ENCODE measurements at places on chromosomes 6 and 20.

DNA sequence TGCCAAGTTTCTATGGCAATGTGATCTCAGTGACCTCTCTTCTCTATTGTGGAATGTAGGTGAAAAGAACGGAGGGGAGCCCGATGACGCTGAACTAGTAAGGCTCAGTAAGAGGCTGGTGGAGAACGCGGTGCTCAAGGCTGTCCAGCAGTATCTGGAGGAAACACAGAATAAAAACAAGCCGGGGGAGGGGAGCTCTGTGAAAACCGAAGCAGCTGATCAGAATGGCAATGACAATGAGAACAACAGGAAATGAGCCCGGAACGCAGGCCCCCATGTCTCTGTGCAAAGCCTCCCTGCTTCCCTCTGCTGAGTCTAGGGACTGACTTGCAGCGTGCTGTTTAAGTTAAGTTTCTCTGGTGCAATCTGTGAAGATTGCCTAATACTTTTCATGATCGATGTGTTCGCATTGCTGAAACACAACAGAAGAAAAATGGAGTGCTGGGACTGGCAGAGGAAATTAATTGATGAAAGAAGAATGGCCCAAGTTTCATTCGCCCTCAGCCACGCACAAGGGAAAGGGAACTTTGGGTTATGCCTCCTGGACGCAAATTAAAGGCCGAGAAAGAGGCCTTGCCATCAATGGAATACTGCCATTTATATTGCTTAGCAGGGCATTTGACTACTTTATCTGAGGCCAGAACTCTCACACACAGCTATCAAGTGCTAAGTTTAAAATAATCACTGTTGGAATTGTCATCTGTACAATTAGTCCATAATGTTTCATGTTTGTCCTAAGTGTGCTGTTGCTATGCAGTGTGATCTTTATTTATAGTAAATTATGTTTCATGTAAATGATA, 146.4 kb downstream of the AKAP7 start:
- no peak overlapping the region for H3K27ac ChIP-seq
- H3K27me3 ChIP-seq: no peaks in the 10 kb centered on the region
- DNase-seq: no peak
- no peak overlapping the region for H3K4me3 ChIP-seq
- no peaks in the 10 kb centered on the region for H3K36me3 ChIP-seq

DNA sequence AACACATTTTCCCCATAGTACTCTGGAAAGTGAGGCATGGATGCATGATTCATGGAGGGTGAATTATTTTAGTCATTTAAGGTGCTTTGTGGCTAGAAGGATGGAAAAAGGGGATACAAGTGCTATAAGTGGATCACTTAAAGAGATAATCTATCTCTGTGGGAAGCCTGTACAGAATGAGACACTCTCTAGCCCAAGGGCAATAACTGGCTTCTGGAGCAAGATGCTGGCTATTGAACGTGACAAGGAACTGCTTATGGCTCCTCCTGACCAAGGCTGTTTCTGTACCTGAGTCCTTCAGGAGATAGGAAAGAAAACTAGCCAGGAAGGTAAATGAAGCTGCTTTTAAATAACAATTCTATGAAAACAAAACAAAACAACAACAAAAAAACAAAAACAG, 590.7 kb downstream of the EYS start:
- H3K27ac ChIP-seq: no peak overlapping the region
- no peaks in the 10 kb centered on the region for H3K27me3 ChIP-seq
- no peaks in the 10 kb centered on the region for H3K4me1 ChIP-seq

GRCh38 chr6:17700421-17701416, 6.0 kb downstream of the NUP153 start:
- no peak for DNase-seq
- H3K4me3 ChIP-seq: no peak overlapping the region
- peaks cover 27% of the 10 kb centered on the region for H3K4me1 ChIP-seq
- no peak overlapping the region for H3K27ac ChIP-seq
- H3K27me3 ChIP-seq: no peaks in the 10 kb centered on the region

DNA sequence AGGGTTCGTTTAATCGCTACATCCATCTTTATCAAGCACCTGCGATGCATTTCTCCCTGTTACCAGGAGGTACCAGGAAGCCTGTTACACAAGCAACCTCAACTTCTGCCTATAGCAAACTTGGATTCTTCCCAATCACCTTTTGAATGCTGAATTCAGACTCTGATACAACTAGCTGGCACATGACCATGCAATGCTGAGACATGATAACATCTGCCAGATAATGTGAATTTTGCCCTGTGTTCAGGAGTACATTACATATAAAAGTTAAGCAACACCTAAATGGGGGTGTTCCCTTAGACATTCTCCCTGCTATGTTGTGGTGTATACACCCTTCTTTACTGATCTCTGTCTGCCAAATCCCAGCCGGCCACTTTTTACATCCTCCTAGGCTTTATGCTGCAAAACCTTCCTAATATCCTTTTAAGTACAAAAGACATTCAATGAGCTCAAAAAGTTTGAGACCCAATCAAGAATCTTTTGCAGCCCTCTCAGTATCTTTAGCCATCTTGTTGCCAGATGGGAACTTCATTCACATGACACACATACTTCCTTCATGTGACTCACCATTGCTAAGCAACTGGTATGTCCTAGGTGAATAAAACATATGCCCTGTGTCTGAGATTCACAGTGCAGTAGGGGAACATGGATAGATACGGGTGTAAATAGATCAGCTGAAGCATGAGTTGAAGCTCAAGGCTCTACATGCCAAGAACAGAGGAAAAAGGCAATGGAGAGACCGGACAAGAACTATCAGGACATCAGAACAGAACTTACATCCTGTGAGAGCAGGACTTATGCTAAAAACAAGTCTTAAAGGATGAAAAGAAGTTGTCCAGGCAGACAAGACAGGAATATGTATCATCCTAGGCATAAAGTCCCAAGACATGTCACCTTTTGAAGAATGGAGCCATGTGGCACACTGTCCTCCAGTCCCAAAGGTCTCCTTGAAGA, 84.3 kb downstream of the ZHX3 start:
- peak; percentile 95 for DNase-seq
- H3K27ac ChIP-seq: peak overlapping the region; percentile 80
- no peaks in the 10 kb centered on the region for H3K27me3 ChIP-seq
- peaks cover 29% of the 10 kb centered on the region for H3K4me1 ChIP-seq
- H3K4me3 ChIP-seq: no peak overlapping the region
- no peaks in the 10 kb centered on the region for H3K36me3 ChIP-seq

- H3K4me1 ChIP-seq: peaks cover 8% of the 10 kb centered on the region
- no peak overlapping the region for H3K4me3 ChIP-seq
- H3K27ac ChIP-seq: no peak overlapping the region
- DNase-seq: no peak
- no peaks in the 10 kb centered on the region for H3K36me3 ChIP-seq
These were observed 8.8 kb downstream of the DEFB129 start for GRCh38 chr20:235891-236290.

DNA sequence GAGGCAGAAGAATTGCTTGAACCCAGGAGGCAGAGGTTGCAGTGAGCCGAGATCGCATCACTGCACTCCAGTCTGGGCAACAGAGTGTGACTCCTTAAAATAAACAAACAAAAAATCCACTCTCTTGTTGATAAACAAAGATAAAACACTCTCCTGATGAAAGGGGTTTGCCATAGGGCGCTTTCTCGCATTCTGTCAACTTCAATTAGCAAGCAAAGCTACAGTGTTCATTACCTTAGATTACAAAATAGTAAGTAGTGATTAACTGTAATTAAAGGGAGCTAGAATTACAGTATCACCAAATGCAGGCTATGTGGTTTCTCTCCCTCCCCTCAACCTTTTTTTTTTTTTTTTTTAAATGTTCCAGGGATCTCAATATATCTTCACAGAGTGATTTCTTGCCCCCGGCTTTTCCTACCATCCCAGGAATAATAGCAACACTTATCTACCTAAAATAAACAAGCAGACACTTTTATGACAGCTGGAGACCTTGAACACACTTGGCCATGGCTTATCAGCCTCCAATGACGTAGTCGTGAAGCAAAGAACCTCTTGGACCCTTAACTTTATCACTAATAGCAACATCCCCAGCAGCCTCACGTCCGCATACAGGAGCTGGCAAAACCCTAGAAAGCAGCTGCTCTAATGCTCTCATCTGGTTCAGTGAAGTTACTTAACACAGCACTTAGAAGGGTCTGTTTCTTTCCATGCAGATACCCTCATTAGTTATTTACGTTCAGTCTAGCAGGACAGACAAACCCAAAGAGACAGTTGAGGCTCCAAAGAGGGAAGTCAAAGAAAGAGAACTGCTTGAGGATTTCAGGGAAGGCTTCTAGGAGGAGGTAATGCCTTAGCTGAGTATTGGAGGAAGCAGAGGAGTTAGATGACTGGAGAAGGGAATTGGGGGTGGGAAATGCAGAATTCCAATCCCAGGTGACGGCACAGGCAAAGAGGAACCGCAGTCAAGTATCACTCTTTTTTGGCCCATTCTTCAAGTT, 37.9 kb upstream of the NEDD9 start:
- H3K36me3 ChIP-seq: no peaks in the 10 kb centered on the region
- no peak overlapping the region for H3K4me3 ChIP-seq

DNA sequence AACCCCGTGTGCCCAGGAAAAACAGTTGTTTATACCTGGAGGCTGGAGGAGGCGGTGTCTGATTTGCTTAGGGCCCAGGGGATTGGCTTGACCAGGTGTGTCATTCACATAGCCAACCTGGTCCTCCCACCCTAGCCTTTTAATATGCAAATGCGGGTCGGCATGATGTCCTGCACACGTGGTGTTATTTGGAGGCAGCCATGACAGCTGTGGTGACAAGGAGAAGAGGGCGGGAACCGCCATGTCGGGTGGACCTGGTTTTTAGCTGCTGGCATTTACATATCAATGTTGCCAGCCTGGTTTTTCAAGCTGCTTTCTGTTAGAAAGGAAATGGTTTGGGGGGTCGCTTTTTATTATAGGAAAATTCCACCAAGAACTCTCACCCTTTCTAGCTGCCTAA, 291.4 kb upstream of the QKI start:
- no peaks in the 10 kb centered on the region for H3K4me1 ChIP-seq
- H3K27me3 ChIP-seq: no peaks in the 10 kb centered on the region
- H3K36me3 ChIP-seq: no peaks in the 10 kb centered on the region

- H3K4me3 ChIP-seq: no peak overlapping the region
- DNase-seq: no peak
- no peak overlapping the region for H3K27ac ChIP-seq
- no peaks in the 10 kb centered on the region for H3K27me3 ChIP-seq
- no peaks in the 10 kb centered on the region for H3K36me3 ChIP-seq
- H3K4me1 ChIP-seq: no peaks in the 10 kb centered on the region
These were observed 372.1 kb upstream of the HS3ST5 start for GRCh38 chr6:114714836-114715507.

GRCh38 chr6:107543567-107543966, 53.6 kb downstream of the SOBP start:
- peaks cover 14% of the 10 kb centered on the region for H3K27me3 ChIP-seq
- no peak overlapping the region for H3K27ac ChIP-seq
- no peaks in the 10 kb centered on the region for H3K36me3 ChIP-seq
- no peaks in the 10 kb centered on the region for H3K4me1 ChIP-seq
- H3K4me3 ChIP-seq: no peak overlapping the region

GRCh38 chr6:111591370-111591900, 14.2 kb downstream of the TRAF3IP2 start:
- no peaks in the 10 kb centered on the region for H3K27me3 ChIP-seq
- H3K36me3 ChIP-seq: peaks cover 5% of the 10 kb centered on the region
- H3K27ac ChIP-seq: peak overlapping the region; percentile 99
- H3K4me1 ChIP-seq: peaks cover 63% of the 10 kb centered on the region

GRCh38 chr20:44504402-44505307, 17.2 kb downstream of the SERINC3 start:
- no peak overlapping the region for H3K27ac ChIP-seq
- H3K27me3 ChIP-seq: no peaks in the 10 kb centered on the region
- H3K4me3 ChIP-seq: no peak overlapping the region
- no peak for DNase-seq
- peaks cover 31% of the 10 kb centered on the region for H3K36me3 ChIP-seq

GRCh38 chr6:30213957-30214656, 901 bp upstream of the TRIM26 start:
- no peak for DNase-seq
- peak overlapping the region; percentile 95 for H3K27ac ChIP-seq

DNA sequence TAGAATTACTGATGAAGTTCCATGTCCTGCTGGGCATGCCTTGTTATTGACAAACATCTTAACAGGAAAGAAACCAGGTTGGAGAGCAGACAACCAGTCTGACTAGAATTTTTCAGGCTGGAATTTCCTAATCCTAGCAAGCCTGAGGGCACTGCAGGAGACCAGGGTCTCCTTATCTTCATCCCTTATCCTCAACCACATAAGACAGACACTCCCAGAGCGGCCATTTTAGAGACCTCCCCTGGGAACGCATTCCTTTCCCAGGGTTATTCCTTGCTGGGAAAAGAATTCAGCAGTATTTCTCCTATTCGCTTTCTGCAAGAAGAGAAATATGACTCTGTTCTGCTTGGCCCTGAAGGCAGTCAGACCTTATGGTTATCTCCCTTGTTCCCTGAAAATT, 803.7 kb downstream of the GRIK2 start:
- H3K27me3 ChIP-seq: no peaks in the 10 kb centered on the region
- H3K4me1 ChIP-seq: no peaks in the 10 kb centered on the region
- no peaks in the 10 kb centered on the region for H3K36me3 ChIP-seq
- H3K4me3 ChIP-seq: no peak overlapping the region
- H3K27ac ChIP-seq: no peak overlapping the region
- DNase-seq: no peak

- H3K4me1 ChIP-seq: no peaks in the 10 kb centered on the region
- H3K4me3 ChIP-seq: no peak overlapping the region
These were observed 495.4 kb downstream of the CDH26 start for GRCh38 chr20:60453388-60454246.

- H3K36me3 ChIP-seq: no peaks in the 10 kb centered on the region
- H3K27me3 ChIP-seq: no peaks in the 10 kb centered on the region
- no peak overlapping the region for H3K27ac ChIP-seq
- no peak overlapping the region for H3K4me3 ChIP-seq
These were observed 82.5 kb upstream of the ID4 start for GRCh38 chr6:19754686-19755085.

GRCh38 chr6:10404799-10405512, 9.9 kb downstream of the TFAP2A start:
- no peak for DNase-seq
- peak overlapping the region; percentile 98 for H3K4me3 ChIP-seq
- H3K27ac ChIP-seq: peak overlapping the region; percentile 100
- peaks cover 58% of the 10 kb centered on the region for H3K4me1 ChIP-seq

DNA sequence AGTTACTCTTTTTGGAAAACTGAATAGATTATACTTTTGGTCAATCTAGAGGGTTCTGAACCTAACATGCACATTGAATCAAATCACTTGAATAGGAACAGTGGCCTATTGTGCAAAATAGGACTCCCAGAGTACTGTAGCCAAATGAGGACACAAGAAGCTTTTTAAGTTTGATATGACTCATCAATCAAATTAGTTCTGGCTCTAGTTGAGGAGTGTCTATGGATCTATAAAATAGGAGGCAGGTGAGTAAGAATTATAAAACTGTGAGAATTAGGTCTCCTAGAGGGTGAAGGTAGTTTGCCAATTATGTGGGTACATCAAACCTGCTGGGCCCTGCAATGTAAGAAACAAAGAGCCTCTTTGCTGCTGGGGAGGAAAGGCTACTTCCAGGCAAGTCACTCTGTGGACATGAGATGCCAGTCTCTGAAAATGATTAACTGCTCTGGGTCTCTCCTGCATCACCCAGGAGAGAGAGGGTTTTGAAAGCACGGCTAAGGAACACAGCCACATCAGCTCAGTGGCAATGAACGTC, 112.3 kb downstream of the RCAN2 start:
- H3K4me1 ChIP-seq: no peaks in the 10 kb centered on the region
- no peak overlapping the region for H3K4me3 ChIP-seq
- no peaks in the 10 kb centered on the region for H3K36me3 ChIP-seq
- DNase-seq: no peak
- H3K27me3 ChIP-seq: no peaks in the 10 kb centered on the region

Measured in keratinocyte (primary cell).